ENCODE measurements at places on chromosomes 3 and 15.
A peak's percentile ranks its signal among the peaks of the same experiment; 100 is the strongest.

- no peak for DNase-seq
Measured at GRCh38 chr3:105798381-105798934, 70.4 kb downstream of the CBLB start.

DNA sequence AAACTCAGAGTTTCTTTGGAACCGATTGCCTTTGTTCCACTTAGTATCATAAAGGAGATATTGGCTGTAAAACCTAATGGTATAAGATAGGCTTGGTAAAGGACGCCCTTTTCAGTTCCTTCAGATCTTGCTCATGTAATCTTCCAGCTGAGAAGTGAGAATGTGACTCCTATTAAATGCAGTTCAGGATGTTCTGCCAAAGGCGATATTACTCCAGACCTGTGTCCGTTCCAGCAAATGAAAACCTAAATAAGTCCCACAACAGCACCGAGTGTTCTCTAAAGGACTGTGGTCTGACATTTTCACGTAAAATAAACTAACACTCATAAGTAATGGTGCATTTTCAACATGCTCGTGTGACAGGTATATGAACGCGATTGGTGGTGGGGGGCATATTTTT, 276.2 kb downstream of the FEZF2 start:
- peak; percentile 83 for DNase-seq

DNA sequence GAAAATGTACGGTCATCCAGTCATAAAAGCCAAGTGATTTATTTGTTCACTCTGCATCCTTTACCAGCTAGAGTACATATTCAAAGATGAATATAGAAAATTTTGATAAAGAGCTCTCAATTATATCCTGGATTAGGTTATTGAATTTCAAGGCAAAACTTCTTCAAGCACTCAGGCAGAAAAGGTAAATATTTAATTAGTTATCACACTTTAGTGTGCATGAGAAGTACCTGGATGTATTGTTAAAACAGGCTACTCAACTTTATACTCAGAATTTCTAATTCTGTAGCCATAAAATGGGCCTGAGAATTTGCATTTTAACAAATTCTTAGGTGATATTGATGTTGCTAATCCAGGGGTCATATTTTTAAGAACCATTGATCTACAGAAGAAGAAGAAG, 45.3 kb downstream of the ILDR1 start:
- DNase-seq = no peak

GRCh38 chr3:119161240-119161639, 12.2 kb upstream of the UPK1B start:
- DNase-seq = no peak

GRCh38 chr15:97686324-97686723, 274.2 kb upstream of the ARRDC4 start:
- DNase-seq = no peak

GRCh38 chr3:52688266-52688665, 2.4 kb downstream of the GNL3 start:
- DNase-seq = no peak

DNA sequence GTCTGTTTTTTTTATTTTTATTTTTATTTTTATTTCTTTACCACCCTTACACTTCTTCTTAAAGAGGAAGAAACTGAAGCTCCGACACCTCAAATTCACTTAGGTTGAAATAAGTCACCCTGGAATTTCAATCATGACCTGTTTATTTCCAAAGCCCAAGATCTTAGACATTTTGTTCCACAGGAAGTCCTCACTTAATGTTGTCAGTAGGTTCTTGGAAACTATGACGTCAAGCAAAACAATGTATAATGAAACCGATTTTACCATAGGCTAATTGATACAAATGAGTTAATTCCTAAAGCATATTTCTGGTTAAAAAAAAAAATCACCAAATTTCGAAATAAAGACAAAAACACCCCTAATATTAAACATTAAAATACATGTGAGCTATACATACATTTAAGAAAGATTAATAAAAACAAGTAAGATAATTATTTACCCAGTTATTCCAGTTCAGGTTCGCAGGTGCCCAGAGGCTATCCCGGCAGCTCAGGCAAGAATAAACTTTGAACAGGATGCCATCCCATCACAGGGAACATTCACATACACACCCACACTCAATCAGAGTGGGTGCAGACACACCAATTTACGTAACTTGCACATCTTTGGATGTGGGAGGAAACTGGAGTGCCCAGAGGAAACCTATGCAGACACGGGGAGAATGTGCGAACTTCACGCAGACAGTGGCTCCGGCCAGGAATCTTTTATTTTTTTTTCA, 391.0 kb downstream of the RAP2B start:
- DNase-seq = no peak

DNA sequence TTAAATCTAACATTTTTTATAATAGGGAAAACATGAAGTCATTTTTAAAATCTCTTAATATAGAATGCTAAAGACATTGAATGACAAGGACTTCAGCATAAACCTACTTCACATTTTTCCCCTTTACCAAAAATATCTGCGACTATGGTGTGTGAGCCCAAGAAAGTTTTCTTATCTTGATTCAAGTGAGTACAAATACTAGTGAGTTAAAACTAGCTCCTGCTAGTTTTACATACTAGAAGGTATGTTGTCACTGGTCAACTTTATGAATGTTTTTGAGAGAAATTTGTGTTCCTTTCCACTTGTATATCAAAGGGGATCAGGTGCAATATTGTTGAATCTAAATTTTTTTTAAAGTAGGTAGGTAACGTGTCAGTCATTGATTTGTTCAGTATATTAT, 152.4 kb upstream of the CGNL1 start:
- DNase-seq = no peak

- no peak for DNase-seq
Measured at GRCh38 chr3:50876947-50877346, 202.2 kb downstream of the DOCK3 start.

DNA sequence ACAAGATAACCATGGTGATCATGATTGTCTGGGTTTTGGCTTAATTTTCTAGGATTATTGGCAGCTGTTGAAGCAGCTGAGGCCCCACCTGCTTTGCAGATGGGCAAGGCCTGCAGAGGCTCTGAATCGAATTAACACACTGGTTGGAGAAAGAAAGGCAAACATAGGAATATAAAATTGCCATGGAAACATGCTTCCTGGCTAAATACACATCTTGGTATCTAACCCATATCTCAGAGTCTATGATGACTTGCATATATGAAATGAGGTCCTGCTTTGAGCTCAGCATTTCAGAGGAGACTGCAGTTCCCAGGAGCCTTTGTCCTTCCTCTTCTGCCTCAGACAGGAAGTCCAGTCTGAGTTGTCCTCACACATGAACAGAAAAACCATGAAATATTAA, 24.3 kb upstream of the SV2B start:
- no peak for DNase-seq

GRCh38 chr3:40877631-40878463, 321.5 kb upstream of the CTNNB1 start:
- peak; percentile 91 for DNase-seq

DNA sequence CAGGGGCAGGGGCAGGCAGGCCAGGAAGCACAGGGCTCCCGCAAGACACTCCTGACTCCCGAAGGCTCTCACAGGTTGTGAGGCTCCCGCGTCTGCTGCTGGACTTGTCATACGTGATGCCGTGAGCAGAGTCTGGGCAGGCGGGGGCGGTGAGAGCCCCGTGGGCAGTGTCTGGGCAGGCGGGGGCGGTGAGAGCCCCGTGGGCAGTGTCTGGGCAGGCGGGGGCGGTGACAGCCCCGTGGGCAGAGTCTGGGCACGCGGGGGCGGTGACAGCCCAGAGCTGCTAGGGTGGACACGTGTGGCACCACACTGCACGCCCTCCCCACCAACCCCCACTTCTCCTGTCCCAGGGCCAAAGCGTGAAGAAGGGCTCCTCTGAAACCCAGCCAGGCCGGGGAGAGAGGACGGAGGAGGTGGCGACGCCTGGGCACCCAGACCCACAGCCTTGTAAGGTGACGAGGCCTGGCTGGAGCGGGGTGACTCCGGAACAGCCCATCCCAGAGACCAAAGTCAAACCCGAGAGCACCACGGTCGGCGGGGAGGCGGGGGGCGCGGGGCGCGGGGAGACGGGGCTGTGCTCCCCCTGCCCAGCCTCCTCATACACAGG, 35.0 kb downstream of the TNK2 start:
- DNase-seq = no peak

GRCh38 chr15:80416702-80417101, 12.5 kb downstream of the ARNT2 start:
- no peak for DNase-seq

DNA sequence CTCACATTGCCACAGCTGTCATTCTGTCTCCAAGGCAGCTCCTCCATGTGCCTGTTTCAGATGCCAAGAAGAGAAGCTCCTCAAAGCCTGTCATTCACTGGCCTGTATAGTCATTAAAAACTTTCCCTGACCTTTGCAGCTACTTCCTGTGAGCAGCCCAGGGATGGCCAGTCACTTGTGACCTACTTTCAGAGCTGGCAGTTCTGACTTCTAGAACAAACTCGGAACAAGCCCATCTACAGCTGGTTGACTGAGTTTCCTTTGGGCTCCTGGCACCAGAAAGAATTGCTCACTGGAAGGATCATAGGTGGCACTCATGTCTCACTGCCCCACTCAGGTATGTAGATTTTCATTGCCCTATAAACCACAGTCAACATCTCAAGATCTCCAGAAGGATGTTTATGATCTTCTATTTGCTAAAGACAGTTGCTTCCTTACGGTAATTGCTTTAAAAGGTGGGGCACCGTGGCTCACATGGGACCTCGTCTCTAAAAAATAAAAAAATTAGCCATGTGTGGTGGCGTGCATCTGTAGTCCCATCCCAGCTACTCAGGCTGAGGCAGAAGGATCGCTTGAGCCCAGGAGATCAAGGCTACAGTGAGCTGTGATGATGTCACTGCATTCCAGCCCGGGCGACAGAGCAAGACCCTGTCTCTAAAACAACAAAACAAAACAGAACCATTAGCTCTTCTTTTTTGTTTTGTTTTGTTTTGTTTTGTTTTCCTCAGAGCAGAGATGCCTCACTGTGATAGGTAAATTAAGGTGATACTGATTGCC, 11.2 kb upstream of the ATP13A3 start:
- peak; percentile 41 for DNase-seq

GRCh38 chr3:394775-395174, 198.2 kb downstream of the CHL1 start:
- no peak for DNase-seq

DNA sequence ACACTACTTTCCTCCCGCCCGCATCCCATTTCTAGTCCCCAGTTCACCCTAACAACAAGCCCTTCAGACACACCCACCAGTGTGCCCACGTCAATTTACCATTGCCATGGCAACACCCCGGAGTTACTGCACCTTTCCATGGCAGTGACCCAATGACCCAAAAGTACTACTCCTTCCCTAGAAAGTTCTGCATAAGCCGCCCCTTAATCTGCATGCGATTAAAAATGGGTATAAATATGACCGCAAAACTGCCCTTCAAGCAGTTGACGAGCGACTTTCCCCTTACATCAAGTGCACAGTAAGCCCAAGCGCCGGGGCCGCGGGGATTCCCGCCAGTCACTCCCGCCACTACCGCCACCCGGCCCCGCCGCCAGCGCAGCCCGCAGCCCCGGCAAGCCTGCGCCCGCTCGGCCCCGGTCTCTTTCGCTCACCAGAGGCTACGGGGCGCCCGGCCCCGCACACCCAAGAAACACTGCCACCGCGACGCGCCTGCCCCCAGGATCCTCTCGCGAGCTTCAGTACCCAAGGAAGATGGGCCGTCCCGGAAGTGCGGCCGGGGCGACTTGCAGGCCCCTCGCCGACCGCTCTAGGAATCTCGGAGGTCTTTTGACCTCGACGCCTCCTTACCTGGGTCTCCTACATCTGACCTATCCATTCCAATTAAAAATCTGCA, 27.2 kb upstream of the ZNF502 start:
- peak; percentile 89 for DNase-seq

DNA sequence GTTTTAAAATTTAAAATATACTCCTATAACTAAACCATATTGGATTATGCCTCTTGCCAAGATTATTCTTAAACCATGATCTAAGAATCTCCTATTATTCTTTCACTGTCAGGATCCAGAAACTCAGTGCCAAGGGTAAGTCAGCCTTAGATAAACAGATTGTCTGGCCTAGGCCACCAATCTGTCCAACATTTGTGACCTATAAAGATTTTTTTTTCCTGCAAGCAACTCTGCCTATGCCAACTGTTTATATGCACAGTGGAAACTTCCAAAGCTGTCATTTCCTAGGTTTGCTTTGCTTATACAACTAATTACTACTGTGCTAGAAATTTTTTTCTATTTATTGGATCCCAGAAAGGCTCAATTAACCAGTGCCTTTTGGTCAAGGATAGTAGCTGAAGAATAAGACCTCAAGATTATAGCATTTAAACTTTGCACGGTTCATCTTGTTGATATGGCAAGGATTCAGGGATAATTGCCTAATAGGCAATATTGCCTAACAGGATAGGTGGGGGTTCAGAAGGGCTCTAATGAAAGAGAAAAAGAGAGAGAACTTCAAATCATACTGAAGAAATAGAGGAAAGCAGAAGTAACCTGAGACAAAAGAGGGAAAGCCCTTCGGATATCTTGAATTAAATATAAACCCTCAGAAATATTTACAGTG, 22.8 kb downstream of the GAP43 start:
- DNase-seq = no peak

- no peak for DNase-seq
Measured at GRCh38 chr3:11552289-11553264, 91.1 kb downstream of the VGLL4 start.

DNA sequence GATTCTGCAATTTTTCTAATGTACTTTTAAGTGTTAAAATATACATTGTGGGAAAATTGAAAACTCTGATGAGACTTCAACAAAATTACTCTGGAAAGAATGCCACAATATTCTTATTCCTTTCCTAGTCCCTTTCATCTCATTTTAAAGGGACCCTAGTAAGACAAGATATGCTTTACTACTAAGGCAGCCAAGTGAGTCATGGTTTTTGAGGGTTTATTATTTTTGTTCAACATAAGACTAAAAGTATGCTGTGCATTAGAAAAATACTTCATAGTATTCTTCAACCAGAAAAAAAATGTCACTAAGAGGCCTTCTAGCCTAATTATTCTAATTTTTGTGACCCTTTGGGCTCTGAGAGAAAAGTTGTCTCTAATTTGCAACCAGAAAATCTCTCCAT, 7.4 kb downstream of the IL12A start:
- peak; percentile 6 for DNase-seq

DNA sequence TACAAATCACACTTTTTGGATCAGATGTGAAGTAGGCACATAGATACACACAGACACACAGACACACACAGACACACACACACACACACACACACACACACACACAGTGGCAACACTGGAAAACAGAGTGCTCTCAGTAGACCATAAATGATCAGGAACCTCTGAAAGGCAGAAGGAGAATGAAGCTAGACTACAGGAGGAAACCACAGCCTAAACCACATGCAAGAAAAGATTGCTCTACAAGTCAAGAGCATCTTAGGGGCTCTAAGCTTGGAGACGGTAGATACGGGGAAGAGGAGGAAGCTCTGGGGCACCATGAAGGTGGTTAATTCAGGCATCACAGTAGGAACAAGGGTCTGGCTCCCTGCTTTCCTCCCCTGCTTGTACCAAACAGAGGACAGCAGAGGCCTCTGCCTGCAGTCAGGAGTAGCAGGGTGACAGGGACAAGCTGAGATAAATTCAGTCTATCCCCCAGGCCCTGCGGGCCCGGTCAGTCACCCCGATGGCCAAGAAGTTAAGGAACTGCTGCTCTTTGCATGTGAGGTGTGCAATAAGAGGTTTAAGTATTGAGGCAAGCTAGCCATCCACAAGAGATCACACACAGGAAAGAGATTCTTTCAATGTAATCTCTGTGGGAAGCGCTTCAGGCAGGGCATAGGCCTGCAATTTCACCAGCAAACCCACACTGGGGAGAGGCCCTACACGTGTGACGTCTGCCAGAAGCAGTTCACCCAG, 23.5 kb upstream of the ARPIN start:
- no peak for DNase-seq

GRCh38 chr15:70147778-70148177, 50.1 kb upstream of the TLE3 start:
- DNase-seq = no peak

GRCh38 chr15:90082140-90082715, 20.0 kb downstream of the IDH2 start:
- DNase-seq = no peak
